ENCODE measurements at places on chromosomes 6 and 20.

GRCh38 chr6:30726506-30727413, 6.6 kb downstream of the TUBB start:
- no peak for DNase-seq

- no peak for DNase-seq
These were observed 86.0 kb downstream of the SAMD3 start for GRCh38 chr6:130136798-130137197.

DNA sequence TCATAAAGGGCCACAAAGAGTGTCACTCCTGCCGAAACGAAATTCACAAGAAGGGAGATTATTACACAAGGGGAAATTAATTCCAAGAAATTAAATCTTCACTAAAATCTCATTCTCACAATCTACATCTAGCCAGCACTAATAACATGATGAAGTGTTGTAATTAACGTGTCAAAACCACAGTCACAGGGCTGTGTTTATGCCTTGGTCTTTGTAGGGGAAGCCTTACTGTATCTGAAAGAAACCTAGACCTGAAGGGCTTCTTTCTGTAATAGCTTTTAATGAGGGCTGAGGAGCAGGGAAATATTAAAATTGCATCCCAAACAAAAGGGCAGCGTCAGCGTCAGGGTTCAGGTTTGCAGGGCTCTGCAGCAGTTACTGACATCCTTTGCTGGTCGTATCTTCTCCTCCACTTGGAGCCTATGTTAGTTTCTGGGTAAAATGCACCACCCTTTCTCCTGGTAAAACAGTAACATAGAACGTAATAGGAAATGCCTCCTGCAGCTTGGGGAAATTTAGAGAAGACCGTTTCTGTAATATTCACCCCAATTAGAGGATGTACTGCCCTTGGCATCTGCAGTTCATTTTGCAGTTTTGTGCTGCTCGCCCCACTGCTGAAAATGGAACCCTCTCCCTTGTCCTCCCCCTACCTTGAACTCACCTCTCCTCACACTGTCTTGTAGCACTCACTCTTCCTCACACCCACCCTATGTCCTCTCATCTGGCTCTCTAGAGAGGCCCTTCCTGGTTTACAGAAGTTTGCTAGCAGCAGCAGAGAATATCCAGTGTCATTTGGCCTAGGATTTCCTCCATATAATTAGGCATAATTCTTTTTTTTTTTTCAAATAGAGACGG, 109.0 kb upstream of the TRAF3IP2 start:
- DNase-seq, result no peak

DNA sequence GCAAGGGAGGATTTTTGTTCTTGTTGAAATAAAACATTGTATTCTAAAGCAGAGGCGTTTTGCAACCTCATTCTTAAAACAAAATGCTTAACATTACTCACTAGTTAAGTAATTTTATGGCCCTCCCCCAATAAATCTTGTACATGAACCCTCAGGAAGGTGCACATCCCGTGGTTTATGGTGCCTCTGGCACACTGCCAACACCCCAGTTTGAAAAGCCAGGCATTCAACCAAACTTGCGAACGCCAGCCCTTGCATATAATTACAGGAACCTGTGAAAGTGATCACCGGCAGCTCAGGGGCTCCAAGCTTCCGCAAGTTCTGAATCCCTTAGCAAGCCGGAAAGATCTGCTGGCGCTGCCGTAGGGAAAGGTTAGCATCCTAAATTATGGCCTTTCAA, 1109.0 kb upstream of the FLRT3 start:
- peak; percentile 46 for DNase-seq

DNA sequence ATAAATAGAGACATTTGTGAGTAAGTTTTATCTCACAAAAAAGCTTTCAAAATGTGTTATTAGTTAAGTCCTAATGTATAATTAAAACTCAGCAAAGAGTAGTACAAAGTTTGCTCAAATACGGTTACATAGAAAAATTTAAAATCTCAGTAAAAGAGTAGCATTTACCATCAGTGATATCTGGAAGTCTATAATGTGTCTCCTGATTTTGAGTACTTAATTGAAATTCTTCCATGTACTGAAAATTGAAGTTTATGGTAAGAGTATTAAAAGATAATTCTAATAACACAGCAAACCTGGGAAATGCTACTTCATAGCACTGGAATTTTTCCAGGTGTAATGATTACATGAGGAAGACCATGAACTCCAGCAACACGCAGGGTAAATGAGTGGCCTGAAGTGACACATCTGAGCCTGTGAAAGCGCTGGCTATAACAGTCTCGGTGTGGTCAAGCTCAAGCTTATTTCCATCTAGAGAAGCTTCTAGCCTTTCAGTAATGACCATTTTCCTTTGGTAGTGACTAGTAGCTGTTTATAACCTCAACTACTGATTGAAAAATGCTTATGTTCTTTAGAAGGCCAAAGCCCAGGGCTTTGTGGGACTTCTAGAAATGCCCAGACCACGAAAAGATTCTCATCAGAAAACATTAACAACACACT, 203.2 kb downstream of the ISM1 start:
- DNase-seq, result no peak

DNA sequence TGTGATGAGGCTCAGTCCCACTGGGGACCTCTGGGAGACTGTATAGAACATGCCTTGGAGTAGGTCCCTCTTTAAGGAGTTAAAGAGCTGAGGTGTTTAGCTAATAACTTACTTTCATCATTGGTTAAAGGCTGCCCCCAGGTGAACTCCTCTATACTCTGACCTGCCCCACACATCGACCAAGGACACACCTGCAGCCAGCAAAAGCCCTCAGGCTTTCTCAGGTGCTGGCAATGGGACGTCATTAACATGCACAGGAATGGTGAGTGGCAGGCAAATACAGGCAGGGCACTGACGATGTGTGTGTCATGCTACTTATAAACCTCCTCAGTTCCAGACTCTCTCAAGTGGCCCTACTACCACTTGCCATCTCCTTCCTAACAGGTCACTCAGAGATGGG, 366.4 kb downstream of the KIF16B start:
- DNase-seq, result no peak

- DNase-seq, result no peak
These were observed 365.0 kb upstream of the CHD6 start for GRCh38 chr20:41983159-41983558.

- DNase-seq, result no peak
These were observed 219.6 kb downstream of the TAF4 start for GRCh38 chr20:61846074-61846473.

DNA sequence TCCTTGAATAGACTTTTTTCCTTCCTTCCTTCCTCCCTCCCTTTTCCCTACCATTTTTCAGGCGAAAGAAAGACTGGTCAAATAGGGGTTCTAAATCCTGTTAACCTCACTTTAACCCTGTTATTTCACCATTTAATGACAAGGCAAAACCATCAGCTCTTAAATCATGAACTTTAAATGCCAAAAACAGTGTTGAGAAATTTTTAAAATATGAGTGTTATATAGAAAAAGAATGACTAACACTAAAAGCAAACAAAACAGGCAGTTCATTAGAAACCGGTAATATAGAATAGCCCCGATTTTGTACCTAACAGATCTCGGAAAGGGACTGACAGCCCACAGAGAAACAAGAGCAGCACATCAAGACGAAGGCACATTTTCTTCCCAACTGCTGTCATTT, 57.4 kb upstream of the CEP85L start:
- DNase-seq, result peak; percentile 64

DNA sequence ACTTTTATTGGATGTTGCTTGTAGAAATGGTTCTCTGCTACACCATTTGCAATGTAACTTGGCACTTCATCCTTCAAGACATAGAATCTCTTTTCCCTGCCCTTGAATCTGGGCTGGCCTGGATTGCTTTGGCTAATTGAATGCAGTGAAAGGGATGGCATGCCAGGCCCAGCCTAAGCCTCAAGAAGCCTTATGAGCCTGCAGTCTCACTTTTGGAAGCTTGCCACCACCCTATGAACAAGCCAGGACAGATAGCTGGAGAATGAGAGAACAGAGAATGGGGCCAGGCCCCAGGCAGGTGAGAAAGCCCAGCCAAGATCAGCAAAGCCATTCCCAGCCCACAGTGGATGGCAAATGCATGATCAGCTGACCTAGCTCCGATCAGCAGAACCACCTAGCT, 350.7 kb upstream of the RNF24 start:
- DNase-seq, result peak; percentile 47

- no peak for DNase-seq
These were observed 77.4 kb downstream of the TTLL2 start for GRCh38 chr6:167402195-167402686.

- DNase-seq, result no peak
These were observed 387.7 kb downstream of the PAX1 start for GRCh38 chr20:22093122-22093521.

DNA sequence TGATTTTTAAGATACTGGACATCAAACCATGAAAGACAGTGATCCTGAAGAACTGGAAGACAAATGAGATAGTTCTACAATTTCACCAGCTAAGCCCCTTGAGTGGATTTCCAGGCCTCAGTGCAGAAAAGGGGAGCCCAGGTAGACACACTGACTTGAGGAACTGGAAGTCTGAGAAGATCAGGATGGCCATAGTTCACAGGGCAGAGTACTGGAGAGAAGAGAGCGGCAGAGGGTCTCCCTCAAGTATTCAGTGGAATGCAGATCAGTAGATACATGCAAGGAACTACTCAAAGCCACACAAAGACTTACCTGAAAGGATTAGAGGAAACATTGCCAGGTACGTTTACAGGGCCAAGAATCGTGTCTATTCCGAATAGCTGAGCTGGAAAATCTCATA, 224.3 kb downstream of the LRFN2 start:
- no peak for DNase-seq

GRCh38 chr6:25337431-25337830, 58.3 kb downstream of the CARMIL1 start:
- no peak for DNase-seq

GRCh38 chr6:163944897-163945296, 530.4 kb downstream of the QKI start:
- DNase-seq, result no peak

DNA sequence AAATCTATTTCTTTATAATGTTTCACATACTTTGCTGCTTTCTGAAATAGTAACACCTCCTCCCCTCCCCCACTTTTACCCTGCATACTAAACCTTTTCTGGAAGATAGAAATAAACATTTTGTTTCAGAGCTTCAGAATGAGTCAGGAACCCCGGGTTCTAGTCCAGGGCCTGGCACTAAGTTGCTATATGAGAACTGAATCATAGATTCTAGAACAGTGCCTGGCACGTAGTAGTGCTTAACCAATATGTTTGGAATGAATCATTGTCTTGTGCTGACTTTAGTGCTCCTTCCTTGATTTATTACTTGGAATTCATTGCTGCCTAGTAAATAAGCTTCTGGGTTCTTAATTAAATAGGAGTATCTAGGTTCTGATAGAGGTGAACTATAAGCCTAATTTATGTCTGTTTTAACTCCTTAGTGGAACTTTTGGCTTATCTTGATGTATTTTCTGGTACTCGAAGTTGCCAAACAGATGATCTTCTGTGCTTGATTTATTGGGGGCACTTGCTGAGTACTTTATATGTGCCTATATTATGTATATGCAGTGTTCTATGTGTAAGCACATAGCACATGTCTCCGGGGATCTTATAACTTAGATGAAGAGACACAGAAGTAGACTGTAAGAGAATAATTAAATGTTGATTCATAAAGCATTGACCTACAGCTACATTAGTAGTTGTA, 18.6 kb downstream of the TAB2 start:
- peak; percentile 90 for DNase-seq

DNA sequence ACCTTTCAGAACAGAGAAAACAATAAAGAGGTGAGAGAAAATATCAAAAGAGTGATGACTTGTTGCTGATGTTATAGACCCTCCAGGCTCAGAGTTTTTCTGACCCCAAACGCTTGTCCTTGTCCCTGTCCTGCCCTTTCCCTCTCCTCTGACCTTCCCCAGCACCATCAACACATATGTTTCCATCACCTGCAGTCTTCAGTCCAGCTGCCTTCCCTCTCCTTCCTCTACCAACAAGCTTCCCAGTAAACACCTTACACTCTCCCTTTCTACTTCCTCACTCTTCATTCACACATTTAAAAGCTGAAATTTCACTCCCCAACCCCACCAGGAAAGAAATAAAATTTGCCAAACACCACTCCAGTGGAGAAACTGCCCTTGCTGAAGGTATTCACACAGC, 25.4 kb upstream of the AFDN start:
- no peak for DNase-seq

GRCh38 chr6:129546702-129547101, 163.3 kb downstream of the ARHGAP18 start:
- DNase-seq, result no peak

DNA sequence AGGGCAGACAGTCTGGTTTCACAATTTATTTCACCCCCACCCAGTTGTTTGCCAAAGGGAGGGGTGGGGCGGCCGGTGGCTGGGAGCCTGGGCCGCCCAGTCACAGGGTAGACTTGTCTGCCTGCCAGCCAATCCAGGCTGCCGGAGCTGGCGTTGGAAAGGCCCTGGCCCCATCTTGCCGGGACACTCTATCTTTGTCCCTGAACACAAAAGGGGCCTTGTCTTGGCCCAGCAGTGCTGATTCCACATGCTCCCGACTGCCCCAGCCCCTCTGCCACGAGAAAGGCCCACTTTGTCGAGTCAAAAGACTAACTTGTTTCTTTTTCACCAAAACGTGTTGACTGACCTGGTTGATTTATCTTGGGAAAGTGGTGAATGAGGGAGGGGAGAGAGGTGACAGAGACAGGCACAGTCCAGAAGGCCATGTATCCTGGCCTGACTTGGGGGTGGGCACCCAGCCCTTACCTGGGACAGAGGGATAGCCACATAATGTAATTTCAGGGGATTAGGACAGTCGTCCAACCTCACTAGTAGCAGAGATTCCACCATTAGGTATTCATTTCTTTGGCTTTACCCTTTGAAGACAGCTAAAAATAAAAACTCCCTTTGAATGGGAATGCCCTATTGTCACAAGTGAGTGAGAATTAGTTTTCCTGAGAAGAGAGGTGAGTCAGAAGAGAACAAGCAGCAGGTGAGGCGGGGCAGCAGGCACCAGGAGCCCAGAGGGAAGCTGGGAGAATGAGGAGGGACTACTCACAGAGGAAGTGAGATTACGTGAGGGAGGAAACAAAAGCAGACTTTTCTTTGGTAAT, 67.0 kb upstream of the SIRPA start:
- peak; percentile 82 for DNase-seq

DNA sequence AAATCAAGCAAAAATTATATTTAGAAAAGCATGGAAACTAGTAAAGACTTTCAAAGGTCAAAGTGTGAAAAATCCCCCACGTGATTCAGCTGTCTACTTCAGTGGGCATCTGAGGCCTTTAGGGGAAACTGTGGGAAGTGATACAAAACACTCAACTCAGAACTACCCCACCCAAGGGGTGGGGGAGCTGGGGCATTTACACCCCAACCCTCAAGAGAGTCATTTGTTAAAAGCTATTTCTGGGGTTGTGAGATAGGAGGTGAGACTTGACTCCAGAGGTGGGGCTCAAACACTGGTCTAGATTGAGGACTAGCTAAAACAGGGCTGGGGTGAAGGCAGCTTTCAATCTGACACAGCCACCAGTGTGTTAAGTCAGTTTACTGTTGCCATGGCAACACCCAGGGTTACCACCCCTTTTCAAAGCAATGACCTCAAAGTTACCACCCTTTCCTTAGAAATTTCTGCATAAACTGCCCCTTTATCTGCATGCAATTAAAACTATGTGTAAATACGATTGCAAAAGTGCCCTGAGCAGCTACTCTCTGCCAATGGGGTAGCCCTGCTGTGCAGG, 9.9 kb upstream of the GTSF1L start:
- no peak for DNase-seq

GRCh38 chr20:454951-455350, 7.4 kb downstream of the TBC1D20 start:
- no peak for DNase-seq
